ENCODE measurements at places on chromosomes 4 and X. TPM values are rescaled to one million over a fixed set of nuclear protein-coding genes. Genes with fewer than 3 reads are reported as not detected.

The FAM13A gene
- 22.7 TPM for total RNA-seq

GRCh38 chr4:71593311-71593710 is 190.6 kb downstream of the GC start:
- no peak for DNase-seq

The UCP1 gene
- not detected for total RNA-seq

DNA sequence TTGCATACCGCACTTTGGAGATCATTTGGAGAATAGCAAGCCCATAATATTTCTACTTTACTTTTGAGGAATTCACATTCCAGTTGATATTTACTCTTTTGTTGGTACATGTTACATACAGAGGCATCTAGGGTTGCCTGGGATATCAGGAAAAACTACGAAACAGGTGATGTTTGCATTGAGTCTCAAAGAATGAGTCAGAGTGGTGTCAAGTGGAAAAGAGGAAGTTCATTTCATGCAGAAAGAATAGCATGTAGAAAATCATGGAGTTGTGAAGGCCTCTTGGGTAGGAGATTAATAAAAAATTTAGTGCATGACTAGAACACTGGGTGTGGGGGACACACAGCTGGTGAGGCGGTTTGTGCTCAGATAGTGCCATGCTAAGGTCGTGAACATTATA is 33.5 kb upstream of the ELOVL6 start:
- no peak for DNase-seq

DNA sequence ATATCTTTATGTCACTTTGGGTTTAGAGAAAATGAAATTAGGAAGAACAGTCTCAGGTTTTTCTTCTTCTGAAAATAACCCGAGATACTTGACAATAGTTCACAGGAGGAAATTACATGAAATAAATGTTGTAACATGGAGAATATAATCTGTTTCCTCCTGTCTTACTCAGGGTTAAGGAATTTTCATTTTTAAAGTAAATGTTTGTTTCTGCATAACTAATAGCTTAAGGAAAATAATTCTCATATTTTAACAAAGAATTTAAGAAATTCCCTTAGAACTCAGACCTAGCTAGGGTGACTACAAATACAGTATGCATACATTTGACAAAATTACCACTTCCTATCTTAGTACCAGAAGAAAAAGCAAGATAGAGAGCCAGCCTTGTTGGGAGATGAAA is 17.2 kb upstream of the SPRY1 start:
- DNase-seq, result no peak

Data from T-cell (primary cell).